ENCODE measurements at places on chromosomes 2 and 18.

- DNase-seq = peak; percentile 20
Observed at GRCh38 chr2:28252311-28252710, 140.3 kb upstream of the FOSL2 start.

DNA sequence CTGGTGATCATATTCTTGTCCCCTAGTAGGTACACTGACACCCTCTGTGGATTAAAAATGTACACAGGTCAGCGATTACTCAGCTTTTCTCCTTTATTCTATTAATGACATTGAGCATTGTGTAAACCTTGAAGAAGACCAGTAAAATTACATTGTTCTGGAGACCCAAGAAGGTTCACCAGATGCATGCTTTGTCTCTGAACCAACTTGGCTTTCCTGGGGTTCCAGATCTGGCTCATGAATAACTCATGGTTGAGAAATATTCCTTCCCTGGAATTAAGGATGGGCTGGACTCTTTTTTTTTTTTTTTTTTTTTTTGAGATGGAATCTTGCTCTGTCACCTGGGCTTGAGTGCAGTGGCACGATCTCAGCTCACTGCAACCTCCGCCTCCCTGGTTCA lies 11.9 kb downstream of the LBH start:
- DNase-seq = no peak

GRCh38 chr18:53028565-53028964 lies 688.6 kb downstream of the DCC start:
- no peak for DNase-seq

DNA sequence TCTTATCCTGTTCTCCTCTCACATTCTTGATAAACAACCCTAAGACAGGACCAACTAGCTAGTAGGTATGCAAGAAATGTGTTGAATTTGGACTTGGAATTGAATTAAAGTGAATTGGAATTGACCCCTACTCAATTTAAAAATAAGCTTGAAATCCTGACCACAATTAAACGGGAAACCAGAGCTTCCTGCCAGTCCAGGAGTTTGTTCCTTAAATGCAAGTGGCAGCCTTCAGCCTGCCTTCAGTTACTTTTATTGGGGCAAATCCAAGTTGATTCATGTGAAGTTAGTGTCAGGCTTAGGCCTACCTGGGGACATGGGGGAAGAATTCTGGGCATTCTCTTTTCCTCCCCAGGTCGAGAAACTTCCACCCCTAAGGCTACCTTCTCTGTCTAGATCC lies 457.6 kb downstream of the BCL11A start:
- DNase-seq = no peak

GRCh38 chr2:111946294-111947114 lies 48.1 kb downstream of the MERTK start:
- DNase-seq = no peak

DNA sequence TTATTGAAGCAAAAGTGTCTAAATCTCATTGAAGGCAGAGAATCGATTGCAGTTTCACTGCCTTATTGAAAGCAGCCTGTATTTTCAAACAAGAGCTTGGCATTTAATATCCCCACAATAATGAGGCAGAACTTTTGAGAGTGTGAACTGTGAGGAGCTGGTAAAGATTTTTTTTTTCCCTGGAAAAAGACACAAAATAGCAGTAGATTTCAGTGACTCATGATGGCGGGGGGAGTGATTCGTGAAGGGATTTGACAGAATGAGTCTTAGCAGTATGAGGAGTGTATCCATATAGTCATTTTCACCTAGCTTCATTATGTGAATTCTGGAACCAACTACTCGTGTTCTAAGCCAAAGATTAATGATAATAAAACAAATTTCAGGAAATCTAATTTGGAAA lies 242.9 kb downstream of the ARL6IP6 start:
- DNase-seq = no peak

- DNase-seq = peak; percentile 26
Observed at GRCh38 chr2:12543978-12544558, 172.7 kb upstream of the TRIB2 start.

- DNase-seq = no peak
Observed at GRCh38 chr2:150495993-150496627, 8.6 kb upstream of the RND3 start.

DNA sequence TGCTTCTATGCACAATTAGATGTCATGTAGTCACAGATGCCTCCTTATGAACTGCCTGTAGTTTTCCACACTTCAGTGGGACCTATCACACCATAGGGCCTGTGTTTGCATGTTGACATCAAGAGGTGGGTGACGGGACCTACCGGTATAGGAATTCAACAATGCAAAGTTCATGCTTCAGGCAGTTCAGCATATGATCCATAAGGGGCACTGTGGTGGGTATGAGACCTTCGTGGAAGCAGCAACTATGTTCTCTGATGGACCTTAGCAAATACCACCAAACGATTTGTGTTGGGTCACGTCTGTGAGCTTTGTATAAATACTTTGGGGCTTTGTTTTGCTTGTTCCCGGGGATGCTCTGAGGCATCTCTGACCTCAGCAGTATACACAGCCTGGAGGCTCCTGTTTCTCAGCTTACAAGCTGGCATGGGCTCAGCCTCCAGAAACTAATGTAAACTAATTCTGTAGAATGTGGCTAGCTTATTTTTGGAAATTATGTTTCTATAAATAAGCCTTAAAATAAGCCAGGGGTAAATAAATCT lies 111.6 kb downstream of the DTNA start:
- DNase-seq = no peak

DNA sequence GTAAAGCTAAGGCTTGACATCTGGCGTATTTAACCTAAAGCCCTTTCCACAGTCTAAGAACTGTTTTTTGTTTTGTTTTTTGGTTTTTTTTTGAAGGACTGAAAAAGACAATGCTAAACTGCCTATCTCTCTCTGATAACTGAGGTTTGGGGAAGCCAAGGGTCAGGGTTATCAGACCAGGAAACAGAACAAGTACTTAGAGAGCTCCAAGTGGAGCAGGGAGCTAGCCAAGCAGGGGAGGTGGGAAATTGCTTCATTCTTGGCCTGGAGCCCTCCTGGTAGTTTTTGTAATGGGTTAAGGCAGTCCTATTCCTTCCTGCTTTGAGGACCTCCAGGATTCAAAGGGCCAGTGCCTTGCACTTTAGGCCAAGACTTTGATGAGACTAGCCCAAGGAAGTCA lies 154.3 kb upstream of the LTBP1 start:
- no peak for DNase-seq

GRCh38 chr2:239775623-239776435 lies 249.3 kb downstream of the NDUFA10 start:
- DNase-seq = no peak

DNA sequence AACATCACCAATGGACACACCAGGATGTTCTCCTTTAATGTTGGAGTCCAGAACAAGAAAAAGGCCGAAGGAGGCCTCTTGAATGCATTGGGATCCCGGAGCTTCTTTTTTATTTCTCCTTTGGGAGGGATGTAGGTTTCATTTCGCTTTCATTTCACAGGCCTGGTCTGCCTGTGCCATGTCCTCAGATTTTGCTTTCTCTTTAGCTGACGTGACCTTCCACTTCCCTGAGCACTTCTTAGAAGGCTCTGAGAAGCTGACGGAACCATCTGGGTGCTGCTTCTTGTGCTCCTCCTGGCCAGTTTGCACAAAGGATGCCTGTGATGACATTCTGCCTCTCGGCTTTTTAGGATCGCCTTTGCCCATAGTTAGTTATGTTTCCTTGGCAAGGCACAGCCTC lies 15.1 kb upstream of the MBOAT2 start:
- no peak for DNase-seq

- no peak for DNase-seq
Observed at GRCh38 chr2:26615336-26615859, 25.8 kb downstream of the CIB4 start.

GRCh38 chr2:241633561-241633960 lies 3.4 kb downstream of the THAP4 start:
- DNase-seq = no peak

DNA sequence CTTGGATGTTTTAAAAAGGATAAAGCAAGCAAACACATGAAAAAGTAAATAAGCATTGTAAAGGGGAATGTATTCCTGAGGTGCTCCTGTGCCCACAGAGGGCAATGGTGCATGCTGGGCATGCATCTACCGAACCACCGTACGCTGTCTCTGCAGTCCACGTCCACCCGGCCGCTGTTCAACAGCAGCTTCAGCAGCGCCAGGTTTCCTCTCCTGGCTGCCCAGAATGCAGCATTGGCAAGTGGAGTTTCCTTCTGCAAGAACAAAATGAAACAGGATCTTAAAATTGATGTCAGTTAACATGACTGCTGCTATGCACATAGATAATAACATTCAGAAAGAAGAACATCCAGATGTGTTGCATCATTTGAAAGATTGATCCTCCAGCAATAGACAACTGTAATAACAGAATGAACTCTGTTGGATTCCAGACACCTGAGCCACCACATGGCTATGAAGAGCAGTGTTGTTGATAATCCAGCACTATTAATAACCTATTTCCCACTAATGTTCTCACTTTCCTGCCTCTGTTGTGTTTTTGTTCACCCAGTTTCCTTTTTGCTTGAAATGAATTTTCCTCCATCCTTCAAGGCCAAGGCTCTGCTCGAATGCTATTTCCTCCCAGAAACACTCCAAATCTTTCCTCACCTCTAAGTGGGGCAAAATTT lies 13.6 kb downstream of the ANKRD29 start:
- DNase-seq = no peak

GRCh38 chr2:11543337-11544216 lies 9.7 kb downstream of the GREB1 start:
- no peak for DNase-seq

- no peak for DNase-seq
Observed at GRCh38 chr2:201901786-201902185, 95.4 kb downstream of the CDK15 start.

DNA sequence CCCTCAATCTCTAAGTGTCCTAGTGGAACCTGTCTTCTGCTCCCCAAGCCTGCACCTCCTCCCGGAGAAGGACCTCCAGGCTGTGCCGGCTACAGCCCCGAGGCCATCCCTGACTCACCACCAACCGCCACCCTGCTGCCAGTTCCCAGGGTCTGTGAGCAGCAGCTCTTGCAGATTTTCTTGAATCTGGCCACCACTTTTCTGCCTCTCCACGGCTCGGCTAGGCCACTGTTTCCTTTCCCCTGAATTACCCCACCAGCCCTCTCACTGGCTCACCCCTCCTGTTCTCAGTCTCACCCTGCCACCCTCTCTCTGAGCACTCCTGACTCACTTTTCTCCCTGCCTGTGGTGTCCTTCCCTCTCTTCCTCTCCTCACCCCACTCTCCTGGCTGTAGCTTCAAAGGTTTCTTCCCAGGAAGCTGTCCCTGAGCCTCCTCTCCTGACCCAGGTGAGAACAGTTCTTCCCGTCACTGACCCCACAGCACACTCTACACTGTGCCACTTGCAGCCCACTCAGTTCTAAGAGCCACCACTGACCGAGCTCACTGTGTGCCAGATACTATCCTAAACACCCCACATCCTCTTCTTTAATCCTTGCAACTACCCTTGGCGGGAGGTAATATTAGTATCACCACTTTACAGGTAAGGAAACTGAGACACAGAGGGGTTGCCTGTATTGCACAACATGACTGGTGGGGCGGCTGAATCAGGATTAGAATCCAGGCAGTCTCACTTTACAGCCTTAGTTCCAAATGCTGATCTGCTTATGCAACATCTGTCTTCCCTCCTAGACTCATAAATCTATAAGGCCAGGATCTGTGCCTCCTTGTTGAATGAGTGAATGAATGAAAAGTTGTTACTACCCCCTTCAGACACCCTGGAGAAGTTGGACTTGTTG lies 111.6 kb downstream of the SMAD7 start:
- no peak for DNase-seq

DNA sequence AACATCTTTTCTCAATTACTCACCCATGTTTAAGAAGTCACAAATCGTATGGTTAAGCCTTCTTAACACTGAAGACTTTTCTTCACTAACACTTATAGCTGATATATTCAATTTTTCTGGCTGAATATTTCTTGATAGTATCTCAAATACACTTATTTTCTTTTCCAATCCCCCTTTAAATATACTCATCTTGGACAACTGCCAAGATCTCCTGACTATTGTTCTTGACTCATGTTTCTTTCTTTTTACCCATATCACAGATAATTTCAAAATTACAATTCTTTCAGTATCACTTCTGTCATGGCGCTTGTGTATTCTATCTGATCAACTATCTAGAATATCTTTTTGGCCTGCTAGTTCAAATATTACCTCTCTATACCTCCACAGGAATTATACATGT lies 954.3 kb upstream of the ACVR2A start:
- DNase-seq = no peak

- DNase-seq = peak; percentile 15
Observed at GRCh38 chr2:157307021-157307420, 18.6 kb downstream of the ERMN start.

DNA sequence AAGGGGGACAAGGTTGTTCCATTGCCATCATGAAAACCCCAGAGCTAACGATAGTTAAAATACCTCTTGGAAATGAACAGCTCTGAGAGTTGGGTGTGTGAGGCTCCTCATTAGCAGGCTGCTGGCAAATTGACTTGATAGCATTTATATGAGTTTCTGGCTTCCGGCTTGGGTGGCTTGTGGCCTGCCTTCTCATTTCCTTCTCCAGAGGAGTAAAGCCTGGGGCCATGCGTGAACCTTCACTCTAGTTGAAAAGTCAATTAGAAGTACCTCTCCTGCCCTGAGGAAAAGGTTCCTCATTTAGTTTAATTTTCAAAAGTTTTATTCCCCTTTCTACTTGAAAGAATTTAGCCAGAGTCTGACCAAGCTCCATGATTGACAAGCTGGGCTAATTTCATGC lies 67.1 kb downstream of the MGAT5 start:
- no peak for DNase-seq

DNA sequence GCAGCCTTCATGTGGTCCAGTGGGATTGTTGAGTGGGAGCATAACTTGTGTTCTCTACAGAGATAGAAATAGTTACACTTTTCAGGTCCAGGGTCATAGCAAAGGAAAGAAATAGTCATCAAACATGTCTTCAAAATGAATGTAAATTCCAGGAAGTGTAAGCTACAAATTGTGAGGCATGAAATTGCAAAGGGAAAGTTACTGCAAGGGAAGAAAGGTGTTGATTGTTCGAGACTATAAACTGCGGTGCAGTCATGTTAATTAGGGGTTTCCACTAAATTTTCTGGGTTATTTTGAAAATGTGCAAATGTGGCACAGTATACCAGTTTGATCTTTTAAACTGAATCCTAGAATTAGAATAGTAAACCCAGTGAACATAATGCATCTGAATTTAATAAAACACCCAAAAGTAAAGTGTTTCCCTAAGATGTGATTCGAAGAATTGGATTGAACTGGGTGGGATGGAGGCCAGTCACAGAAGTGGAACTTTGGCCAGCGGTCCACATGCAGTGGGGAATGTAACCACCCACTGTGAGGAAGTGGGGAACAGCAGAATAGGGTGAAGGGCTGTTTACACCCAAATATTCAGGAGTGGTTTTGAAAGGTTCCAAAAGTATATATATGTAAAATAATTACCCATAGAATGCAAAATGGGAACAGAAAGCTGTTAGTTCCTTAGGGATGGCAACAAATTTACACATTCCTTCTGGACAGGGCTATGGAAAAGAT lies 126.5 kb upstream of the CCDC68 start:
- no peak for DNase-seq

GRCh38 chr2:60998628-60999545 lies 18.6 kb upstream of the PEX13 start:
- no peak for DNase-seq
